Mammary epithelial cell (primary cell): ENCODE measurements at places on chromosomes 7 and 10.

DNA sequence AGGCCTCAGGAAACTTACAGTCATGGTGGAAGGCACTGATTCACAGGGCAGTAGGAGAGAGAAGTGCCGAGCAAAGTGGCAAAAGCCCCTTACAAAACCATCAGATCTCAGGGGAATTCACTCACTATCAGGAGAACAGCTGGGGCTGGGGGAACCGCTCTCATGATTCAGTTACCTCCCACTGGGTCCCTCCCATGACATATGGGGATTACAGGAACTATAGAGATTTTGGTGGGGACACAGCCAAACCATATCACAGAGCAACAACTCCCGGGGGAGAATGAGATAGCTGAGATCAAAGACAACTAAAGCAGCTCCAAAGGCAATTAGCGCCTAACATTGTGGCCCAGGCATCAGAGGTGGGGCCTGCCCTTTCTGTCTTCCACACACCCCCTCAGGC lies 85.4 kb upstream of the VOPP1 start:
- DNase-seq: no peak

DNA sequence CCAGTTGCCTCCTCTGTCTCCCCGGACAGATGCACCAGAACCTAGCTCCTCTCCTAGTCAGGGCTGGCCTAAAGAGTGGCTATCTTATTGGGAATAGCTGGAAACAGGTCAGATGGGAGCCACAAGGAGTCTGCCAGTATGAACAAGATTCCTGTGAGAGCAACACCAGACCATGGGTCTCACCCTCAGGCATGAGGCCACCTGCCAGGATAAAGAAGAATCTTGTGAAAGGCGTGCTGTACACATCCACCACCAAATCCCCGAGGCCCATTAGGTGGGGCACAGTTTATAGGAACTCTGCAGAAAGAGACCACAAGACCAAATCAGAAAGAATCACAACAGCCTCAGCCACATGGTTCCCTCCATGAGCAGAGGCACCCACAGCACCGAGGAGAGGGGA lies 325.9 kb downstream of the TNS3 start:
- DNase-seq: peak; percentile 20

DNA sequence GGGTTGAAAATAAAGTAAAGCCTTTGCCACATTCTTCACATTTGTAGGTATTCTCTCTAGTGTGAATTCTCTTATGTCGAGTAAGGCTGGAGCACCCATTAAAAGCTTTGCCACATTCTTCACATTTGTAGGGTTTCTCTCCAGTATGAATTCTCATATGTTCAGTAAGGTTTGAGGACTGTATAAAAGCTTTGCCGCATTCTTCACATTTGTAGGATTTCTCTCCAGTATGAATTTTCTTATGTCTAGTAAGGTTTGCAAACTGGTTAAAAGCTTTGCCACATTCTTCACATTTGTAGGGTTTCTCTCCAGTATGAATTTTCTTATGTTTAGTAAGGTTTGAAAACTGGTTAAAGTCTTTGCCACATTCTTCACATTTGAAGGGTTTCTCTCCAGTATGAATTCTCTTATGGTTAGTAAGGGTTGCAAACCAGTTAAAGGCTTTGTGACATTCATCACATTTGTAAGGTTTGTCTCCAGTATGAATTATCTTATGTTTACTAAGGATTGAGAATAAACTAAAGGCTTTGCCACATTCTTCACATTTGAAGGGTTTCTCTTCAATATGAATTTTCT lies 41.4 kb downstream of the ZNF680 start:
- DNase-seq: no peak

- DNase-seq: no peak
These were observed 755.6 kb downstream of the TYW1 start for GRCh38 chr7:67752227-67752626.

GRCh38 chr10:35304649-35305048 lies 31.7 kb upstream of the CCNY start:
- no peak for DNase-seq

DNA sequence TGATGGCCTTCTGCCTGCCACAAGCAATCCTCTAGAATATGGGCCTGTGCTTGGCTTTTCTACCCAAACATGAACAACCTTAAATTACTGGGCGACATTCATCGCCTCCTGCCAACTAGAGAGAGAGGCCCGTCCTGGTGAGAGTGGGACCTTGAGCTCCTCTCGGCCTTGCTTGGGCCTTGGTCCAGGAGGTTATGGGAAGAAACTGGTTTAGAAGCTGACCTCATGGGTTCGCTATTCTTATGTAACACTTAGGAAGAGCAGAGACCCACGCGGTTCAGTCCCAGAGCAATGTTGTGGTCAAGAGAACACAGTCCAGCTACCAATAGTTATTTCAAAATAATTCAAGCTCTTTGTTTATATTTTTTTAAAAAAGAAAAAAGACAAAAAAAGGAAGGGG lies 176.3 kb upstream of the ZNF32 start:
- DNase-seq: no peak

DNA sequence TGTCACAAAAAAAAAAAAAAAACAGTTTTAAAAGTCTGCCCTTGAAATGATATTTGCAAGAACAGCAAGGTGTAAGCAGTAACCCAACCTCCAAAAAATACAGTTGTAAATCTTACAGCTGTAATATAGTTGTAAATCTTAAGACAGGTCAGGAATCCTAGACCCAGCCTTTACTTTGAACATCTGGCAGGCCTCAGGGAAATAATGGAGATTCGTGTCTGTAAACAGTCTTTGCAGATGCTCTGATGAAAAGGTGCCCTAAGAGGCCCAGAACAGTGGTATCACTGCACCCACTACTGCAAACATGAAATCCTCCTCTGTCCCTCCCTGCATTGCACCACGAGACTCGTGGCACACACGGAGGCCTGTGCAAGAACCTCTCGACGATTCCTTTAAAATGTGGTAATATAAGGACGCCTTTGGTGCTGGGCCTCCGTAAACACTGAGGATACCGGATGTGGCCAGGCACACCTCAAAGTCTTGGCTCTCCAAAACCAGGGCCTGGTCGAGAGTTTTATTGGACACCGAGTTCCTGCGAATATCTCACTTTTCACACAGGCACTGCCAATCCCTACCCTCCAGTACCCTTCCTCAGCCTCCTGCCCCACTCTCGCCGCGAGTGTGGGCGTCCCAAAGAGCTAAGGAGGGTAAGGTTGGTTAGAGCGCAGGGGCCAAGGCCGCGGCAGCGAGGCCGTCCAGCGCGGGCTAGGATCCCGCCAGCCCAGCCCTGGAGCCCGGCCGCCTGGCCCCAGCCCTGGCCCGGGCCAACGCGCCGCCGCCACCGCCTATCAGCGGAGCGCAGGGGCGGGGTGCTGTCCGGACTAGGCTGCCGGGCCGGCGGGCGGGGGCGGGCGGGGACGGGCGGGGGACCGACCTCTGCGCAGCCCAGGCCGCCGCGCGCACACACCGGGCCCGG lies at the start of gene REEP3:
REEP3 (plus strand) TSS at position 902 of the 916 bp plus-strand sequence. CDS start 145 bp downstream, outside the sequence.
- peak; percentile 85 for DNase-seq

- DNase-seq: no peak
These were observed 27.1 kb upstream of the CC2D2B start for GRCh38 chr10:95880704-95881103.

DNA sequence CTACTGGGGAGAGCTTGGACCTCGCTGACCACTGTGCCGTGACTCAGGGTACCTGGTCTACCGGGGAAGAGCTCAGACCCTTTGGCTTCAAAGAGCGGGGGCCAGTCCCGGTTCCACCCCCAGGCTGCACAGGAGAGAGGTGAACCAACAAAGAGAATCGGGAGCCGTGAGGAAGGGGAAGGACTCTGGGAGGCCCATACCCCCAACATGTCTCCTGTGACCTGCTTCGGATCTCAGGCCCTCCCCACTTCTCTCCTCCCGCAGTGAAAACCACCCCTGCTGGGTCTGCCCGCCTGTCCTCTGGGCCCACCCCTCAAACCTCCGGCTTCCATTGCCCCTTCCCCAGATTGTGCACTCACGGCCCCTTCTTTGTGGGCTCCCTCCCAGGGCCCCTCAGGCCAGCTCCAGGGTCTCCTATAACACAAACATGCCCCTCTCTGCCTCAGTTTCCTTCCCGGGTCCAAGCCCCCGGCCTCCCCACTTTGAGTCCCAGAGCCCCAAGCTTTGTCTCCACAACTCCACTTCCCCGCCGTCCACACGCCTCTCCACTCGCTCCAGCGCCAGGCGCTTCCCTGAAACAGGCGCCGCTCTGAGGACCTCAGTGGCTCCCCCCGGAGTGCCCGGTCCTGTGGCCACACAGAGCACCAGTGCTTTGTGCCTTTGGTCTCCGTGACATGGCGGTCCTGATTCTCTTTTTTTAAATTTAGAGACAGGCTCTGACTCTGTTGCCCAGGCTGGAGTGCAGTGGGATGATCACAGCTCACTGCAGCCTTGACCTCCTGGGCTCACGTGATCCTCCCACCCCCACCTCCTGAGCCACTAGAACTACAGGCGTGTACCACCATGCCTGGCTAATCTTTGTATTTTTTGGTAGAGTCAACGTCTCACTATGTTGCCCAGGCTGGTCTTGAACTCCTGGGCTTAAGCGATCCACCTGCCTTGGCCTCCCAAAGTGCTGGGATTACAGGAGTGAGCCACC lies 7.5 kb upstream of the INTS1 start:
- no peak for DNase-seq

GRCh38 chr10:70834021-70834420 lies 18.3 kb downstream of the SGPL1 start:
- no peak for DNase-seq

- no peak for DNase-seq
These were observed at the start of gene HECW1 for GRCh38 chr7:43112459-43112940. TSS of gene HECW1 (plus strand) at chr7:43112647. CDS start at chr7:43243906, 131,259 bp downstream.

- peak; percentile 74 for DNase-seq
These were observed 32.8 kb upstream of the DGKI start for GRCh38 chr7:137879357-137880158.

- DNase-seq: peak; percentile 58
These were observed 9.5 kb downstream of the RAB18 start for GRCh38 chr10:27513451-27514191.

DNA sequence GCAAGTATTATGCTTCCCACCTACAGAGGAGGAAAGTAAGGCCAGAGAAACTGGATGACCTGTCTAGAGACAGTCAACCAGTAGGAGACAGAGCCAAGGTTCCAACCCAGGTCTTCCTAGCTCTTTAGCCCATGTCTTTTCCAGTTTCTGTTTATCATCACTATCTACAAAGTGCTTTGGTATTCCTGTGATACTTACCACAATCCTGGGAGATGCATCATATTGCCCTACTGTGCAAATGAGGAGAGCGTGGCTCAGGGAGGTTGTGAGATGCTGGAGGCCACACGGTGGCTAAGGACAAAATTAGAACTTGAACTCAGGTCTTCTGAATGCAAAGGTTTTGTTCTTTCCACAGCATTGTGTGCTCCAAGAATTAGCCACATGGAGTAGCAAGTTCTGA lies 11.2 kb upstream of the PLEKHA1 start:
- DNase-seq: peak; percentile 53

DNA sequence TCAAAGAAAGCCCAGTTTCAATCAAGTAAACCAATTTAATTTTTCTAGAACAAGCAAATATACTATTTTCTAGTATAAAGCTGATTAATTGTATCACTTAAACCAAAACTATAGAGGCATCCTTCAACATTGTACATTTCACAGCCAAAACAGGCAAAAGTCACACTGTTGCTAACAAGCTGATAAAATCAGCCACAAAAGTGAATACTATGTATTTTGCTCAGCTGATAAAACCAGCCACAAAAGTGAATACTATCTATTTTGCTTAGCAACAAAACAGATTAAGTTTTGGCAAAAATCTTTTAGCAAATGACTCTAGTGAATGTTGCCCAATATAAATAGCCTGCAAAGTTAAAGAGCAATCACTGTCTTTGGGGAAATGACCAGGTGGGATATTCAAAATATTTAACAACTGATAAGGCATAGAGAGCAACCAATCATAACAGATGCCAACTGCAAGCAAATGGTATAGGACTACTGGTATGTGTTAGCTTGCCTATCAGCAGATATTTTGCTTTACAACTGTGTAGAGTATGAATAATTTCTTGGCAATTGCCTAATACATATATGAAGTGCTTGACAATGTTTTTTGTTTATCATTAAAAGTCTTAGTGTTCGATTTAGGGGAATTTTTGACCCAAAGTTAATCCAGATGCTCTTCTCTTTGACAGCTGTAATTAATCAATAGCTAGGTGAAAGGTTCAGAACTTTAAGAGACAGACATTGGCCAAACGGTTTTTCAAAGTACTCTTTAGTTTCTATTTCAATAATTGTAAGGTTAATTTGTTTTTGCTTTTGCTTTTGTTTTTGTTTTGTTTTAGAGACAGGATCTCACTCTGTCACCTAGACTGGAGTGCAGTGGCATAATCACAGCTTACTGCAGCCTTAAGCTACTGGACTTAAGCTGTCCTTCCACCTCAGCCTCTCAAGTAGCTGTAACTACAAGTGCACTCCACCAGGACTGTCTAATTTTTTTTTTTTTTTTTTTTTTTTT lies 44.4 kb upstream of the SP4 start:
- DNase-seq: no peak

- peak; percentile 84 for DNase-seq
These were observed 34.3 kb downstream of the ABLIM1 start for GRCh38 chr10:114623661-114624294.

DNA sequence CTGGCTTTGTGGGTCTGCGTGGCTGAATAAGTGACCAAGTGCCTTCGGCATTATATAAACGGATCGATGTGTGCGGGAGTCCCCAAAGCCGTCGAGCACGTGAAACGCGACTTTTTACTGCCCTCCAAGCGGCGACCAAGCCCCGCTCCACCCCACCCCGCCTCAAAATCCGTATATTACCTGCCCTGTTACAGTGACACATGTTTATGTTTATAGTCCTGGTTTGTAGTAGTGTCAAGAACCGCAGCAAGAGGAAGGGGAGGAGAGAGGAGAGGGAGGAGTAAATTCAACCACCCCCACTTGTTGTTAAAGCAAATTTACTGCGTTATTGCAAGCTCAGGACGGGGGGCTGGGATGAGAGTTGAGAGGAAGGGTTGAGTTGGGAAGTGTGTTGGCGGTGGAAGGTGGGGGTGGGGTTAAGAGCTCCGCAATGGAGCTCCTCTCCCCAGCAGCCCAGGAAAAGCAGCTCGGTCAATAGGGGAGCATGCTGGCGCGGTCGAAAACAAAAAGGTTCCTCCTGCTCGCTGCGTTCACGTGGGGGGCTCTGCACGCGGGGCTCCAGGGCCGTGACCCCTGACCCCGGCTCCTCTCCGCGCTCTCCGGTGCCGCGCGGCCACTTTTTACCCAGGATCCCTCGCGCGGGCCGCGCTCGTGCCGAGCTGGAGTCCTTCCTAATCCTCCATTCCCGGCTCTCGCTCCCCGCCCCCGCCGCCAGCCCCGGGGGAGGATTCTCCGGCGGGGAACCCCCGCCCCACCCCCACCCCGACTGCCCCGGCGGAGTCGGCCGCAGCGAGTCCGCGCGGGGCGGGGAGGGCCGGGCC lies at the start of gene SKIDA1:
SKIDA1 (minus strand) TSS at position 316 of the 821 bp plus-strand sequence. CDS start 7,860 bp downstream, outside the sequence.
- peak; percentile 78 for DNase-seq

DNA sequence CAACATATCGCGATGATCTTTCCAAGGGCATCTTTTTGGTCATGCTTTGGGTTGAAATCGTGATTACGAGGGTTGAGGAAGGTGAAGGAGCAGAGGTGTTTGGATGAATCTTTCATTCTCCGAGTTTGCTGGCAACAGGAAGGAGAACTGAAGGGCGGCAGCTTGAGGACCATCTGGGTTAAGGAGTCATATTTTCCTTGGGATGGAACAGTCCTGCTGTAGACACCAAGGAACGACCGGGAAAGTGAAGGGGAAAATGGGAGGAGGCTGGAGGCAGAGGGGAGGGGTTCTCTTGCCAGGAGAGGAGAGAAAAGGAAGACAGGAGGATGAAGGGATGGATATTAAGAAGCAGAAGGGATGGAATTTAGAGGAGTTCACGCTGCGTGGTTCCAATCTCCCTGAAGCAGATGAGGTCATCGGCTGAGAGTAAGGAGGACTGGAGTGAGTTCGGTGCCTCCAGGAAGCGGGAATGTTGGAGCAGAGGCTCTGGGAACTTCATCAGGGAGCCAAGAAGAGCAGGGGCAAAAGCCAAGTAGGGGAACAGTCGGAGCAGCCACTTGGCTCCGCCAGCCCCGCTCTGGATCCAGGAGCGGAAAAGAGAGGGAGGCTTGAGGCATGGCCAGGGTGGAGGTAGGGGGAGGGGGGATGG lies 116.6 kb upstream of the GALNT17 start:
- no peak for DNase-seq
